ENCODE measurements at places on chromosomes 11 and 22.

DNA sequence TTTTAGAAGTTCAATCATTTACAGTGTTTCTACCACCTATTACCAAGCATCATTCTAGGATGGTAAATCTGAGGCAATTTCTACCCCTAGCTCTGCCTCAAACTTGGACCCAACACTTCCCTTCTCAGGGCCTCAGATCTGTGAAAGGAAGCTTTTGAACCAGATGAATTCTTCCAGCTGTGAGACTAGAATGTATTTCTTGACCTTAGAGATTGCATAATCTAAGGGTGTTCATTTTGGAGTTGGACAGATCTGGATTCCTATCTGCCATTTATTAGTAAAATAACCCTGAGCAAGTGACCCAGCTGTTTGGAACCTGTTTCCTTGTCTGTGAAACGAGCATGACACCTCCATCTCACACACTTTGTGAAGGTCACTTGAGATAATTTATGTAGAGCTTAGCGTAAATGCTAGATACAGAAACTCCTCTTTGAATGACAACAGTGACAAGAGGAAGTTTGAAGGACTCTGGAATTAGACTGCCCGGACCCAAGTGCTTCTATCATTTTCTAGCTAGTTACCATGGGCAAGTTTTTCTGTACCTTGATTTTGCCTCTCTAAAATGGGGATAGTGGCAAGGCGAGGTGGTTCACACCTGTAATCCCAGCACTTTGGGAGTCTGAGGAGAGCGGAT, 3.8 kb upstream of the INTS5 start:
- no peak for DNase-seq

- DNase-seq = no peak
Measured at GRCh38 chr11:10076458-10077141, 217.4 kb downstream of the SBF2 start.

- DNase-seq = no peak
Measured at GRCh38 chr22:44711241-44711560, 9.2 kb downstream of the PRR5 start.

- DNase-seq = no peak
Measured at GRCh38 chr22:39130152-39130704, 22.3 kb downstream of the CBX7 start.

DNA sequence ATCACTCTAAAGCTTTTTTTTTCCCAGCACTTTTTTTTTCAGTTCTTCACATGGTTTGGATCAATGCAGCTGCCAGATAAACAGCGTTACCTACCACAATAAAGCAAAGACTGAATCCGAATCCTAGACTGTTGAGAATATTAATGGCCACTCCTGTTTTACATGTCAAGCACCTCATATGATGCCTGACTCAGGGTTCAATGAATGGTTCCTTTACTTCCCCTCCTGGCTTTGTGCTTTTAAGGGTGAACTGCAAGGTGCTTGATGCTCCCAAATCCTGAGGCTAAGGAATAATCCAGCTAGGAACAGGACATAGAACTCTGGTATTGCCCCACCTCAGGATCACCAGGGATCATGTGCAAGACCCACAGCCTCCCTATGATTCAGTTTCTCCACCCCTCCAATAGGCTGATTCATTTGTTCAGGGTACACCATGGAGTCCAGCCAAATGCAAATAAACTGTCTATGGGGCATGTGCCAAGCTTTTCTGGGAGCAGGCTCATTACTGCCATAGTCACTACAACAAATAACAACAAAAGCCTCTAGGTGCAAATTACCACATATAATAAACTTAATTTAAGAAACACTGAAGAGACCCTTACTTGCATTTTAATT, 104.3 kb downstream of the GAB2 start:
- no peak for DNase-seq

- DNase-seq = no peak
Measured at GRCh38 chr11:34492806-34493414, 20.7 kb downstream of the ELF5 start.
